Stimulated activated CD8-positive, alpha-beta memory T cell treated with anti-CD3 and anti-CD28 coated beads, Interleukin-7, amount 100 ng/mL, for 4 hours (primary cell): ENCODE measurements at places on chromosomes 16 and 17.

DNA sequence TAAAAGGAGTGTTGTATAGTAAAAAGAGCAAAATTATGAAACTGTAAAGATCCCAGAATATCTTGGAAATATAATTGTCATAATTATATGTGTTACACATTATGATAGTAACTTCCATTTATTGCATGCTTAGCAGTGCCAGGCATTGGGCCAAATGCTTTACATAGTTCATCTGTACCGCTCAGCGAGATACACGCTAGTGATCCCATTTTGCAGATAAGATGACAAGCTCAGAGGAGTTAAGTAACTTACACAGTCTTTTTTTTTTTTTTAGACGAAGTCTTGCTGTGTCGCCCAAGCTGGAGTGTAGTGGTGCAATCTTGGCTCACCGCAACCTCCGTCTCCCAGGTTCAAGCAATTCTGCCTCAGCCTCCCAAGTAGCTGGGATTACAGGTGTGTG lies 6.8 kb upstream of the EZH1 start:
- DNase-seq, result no peak

DNA sequence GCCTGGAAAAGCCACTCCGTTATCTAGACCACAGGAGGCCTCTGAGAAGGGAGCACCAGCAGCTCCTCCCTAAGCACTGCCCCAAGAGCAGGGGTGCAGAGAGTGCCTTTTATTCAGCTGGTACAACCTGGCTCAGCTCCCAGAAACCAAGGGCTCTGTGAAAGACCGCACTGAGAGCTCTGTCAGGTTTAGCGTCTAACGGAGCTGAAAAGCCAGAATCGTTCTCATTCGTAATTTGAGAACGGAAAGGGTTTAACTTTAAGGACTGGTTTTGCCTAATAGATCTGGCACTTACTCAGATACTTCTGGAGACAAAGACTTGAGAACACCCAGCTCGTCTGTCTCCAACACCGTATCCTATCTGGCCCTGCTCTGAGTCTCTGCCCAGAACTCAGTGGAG lies 13.5 kb downstream of the MPG start:
- no peak for DNase-seq

- DNase-seq, result no peak
Observed at GRCh38 chr17:44555099-44555498, 2.2 kb upstream of the FZD2 start.

- no peak for DNase-seq
Observed at GRCh38 chr17:78037280-78037679, 78.8 kb downstream of the TNRC6C start.

- DNase-seq, result no peak
Observed at GRCh38 chr16:75745823-75746222, 19.5 kb upstream of the CPHXL start.

GRCh38 chr16:66471716-66472393 lies 44.8 kb downstream of the BEAN1 start:
- no peak for DNase-seq

- DNase-seq, result no peak
Observed at GRCh38 chr16:23424292-23424958, 28.6 kb downstream of the COG7 start.

- DNase-seq, result peak; percentile 85
Observed at GRCh38 chr16:28494121-28494851, at the start of gene APOBR. Gene APOBR (plus strand): TSS chr16:28494643. CDS start chr16:28494682, 39 bp downstream.

DNA sequence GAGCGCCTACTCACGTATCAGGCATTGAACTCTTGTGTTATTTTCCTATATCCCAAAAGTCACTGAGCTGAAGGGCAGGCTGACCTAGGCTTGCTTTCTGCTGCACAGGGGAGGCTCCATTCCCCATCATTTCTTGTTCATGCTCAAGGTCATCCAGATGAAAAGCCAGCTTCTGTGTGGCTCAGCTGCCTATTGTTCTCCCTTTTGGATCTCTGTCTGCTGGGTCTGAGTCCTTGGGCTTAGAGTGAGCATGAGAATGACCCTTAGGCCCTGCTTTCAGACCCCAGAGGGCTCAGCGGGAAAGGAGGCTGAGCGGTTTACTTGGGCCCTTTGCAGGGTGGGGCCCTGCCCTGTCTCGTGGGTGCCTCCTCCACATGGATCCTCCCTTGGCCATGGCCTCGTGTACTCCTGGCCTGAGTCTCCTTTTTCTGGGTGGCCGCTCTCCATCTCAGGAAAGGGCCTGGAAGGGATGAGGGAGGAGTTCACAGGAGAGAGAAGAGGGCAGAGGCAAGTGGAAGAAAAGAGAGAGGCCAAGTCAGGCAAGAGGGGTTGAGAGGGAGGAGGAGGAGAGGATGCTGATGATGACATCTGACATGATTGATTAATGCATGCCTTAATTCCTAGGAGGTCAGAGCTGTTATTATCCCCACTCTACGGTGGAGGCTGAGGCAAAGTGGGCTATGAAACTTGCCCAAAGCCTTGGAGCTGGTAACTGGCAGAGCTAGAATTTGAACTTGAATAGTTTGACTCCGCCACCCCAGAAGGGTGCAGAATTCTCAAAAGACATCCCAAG lies 19.8 kb upstream of the MAP3K14 start:
- no peak for DNase-seq

DNA sequence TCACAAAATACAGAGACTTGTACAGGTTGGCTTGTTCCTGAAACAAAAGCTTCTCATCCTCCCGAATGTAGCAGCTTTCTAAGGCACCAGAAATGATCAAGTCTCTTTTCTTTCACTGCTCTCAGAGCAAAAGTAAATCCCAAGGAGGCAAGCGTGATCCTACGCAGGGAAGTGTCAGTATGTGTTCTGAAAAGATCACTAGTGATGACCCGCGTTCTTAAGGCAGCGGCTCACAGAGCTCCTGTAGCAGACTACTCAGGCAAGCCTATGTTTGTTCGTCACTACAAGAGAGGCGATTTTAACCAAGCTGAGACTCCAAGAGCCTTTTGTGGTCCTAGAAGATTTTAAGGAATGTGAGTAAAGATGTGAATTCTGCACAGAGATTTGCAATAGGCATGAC lies 34.5 kb downstream of the WIPI1 start:
- no peak for DNase-seq

GRCh38 chr17:4747847-4748246 lies 8.1 kb upstream of the CXCL16 start:
- no peak for DNase-seq

DNA sequence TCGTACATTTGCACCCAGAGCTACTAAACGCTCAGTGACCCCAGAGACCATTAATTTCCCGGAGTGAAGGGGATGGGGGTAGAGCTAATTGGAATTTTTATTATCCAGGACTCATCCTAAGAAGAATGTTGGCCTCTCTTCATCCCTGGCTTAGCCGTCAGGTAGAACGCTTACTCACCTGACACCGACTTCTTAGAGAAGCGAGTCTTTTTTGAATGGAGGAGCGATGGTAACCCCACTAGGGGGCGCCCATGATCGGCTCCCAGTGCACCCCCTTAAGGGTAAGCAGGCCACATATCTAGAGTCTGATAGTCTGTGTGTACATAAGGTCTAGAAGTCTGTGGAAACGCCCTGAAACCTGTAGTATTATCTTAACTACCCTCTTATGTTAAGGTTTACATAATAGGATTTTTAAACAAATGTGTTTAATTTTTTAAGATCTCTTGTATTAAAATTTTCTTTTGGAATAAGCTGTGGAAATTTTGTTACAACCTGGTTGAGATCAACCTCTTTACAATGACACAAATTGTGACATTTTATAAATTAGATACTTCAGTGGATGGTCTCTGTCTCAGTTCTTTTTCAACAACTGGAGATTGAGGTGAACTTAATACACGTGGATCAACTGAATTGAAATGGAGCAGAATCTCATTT lies 229.8 kb downstream of the CPPED1 start:
- peak; percentile 29 for DNase-seq

GRCh38 chr17:27980043-27980442 lies 62.4 kb upstream of the NLK start:
- DNase-seq, result no peak

DNA sequence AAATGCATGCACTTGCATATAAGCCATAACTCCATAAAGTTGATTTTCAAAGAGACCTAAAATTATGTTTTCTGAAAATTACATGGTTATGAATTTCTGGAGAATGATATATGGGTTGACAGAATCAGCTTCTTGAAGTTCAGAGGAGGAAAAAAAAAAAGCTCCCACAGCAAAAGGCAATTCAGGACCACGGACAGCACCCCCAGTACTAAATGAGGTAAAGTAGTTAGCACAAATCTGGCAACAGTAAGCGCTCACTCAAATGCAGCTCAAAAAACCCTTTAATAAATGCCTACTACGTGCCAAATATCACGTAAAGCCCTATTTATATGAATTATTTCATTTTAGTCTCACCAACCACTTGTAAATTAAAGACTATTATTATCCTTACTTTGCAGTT lies 135.2 kb downstream of the SHISA9 start:
- no peak for DNase-seq

DNA sequence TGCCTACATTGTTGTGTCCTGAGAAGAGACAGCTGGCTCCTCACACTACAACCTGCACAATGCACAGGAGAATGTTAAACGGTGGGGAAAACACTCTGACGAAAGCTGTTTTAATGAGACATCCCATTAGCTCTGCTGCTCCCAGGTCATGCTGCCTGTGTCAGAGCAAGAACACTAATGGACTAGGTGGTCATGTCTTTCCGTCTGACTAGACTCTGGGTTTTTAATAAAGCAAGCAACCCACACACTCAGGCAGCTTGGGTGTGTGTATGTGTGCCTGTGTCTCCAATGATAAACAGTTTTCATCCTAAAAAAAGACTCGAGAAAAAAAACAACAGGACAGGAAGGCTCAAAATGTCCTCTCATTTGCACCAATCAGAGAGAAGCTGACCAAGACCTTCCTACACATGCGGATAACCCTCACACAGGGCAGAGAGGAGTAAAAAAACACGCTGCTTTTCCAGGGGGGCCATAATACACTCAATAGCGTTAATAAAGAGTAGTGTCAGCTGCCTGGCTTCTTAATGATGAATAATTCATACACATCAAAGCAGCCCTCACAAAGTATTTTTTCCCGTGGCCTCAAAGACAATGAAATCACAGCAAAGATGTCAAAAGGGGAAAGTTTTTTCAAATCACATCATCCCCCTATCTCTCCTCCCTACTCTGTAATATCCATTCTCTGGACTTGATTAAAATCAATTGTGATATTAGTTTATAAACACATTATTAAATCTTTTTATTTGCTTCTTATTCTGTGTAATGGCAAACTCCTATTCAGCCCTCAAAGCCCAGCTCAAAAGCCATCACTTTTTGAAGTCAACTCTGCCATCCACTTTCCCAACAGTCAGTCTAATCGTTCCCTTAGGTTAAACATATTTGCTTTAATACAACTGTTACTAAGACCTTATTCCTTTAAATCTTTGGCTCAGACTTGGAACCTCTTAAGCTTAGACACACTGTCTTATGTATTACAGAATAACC lies 244.2 kb upstream of the CDH11 start:
- DNase-seq, result no peak

DNA sequence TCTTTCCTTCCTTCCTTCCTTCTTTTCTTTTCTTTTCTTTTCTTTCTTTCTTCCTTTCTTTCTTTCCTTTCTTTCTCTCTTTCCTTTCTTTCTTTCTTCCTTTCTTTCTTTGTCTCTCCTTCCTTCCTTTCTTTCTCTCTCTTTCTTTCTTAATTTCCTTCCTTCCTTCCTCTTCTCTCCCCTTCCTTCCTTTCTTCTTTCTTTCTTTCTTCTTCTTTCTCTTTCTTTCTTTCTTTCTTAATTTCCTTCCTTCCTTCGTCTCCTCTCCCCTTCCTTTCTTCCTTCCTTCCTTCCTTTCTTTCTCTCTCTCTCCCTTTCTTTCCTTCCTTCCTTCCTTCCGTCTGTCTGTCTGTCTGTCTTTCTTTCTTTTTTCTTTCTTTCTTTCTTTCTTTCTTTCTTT lies 1446.5 kb upstream of the GOT2 start:
- DNase-seq, result no peak

DNA sequence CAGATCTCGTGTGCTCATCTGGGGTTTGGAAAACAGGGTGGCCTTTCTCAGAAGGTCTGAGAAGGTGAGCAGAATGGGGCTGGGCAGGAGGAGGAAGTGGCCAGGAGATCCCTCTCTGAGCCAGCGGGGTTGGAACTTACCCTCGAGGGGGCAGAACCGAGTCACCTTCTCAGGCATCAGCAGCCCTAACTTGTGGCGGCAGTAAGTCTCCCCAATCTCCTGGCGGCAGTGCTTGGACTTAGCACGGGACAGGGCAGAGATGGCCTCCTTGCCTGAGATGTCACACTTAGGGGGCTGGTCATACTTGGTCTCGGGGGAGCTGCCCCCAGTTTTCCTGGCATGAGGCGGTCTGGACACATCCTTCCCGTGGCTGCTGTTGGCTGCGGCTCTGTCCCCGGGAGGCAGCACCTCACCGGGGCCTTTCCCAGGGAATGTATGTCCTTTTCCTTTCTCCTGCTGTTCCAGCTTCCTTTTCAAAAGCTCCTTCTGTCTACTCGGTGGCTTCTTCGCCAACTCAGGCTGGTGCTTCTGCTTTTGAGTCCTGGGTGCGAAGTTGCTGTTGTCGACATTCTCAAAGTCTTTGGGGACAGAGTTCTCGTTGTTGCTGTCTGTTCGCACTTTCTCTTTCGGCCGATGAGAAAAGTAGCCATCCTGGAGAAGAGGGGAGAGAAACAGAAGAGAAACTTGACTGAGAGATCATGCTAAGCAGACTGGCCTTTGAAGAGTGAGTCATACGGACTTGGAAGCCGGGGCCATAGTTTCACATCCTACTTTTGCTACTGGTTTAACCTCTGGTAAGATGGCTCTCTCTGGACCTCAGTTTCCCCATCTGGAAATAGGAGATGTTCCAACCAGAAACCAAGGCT lies 211.7 kb downstream of the XYLT1 start:
- no peak for DNase-seq

DNA sequence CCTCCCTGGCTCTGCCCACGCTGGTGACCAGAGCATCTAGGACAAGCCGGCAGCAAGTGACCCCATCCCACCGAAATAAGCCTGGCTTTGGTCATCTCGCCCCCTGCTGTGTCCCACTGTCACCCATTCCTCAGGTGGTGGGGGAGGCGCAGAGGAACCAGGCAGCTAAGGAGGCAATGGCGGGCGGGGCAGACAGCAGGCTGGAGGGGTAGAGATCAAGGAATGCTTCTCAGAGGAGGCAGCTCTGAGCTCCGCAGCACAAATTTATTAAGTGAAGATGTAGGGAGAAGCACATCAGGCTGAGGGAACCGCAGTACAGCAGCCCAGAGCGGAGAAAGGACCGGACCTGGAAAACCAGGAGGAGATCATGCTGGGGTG lies 7.5 kb upstream of the KREMEN2 start:
- DNase-seq, result no peak

DNA sequence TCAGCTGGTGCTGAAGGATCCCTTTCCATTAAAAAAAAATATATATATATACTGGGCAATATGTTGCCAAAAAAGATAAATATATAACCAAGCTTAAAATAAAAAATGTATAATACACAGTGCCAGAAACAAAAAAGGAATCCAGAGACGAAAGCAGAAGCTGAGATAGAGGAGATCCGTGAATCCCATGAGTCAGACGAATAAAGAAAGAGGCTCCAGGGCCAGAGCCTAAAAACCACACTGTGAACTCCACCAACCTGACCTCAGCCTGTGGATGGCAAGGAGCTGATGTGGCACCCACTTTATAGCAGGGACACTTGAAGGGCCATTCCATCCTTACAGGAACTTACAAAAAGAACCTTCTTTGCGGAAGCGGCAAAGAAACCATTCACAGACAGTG lies 34.8 kb downstream of the PITPNM3 start:
- DNase-seq, result no peak

GRCh38 chr16:82605863-82606620 lies 20.7 kb upstream of the CDH13 start:
- DNase-seq, result no peak
